ENCODE measurements at places on chromosomes 11 and 22.
A peak's percentile ranks its signal among the peaks of the same experiment; 100 is the strongest.

DNA sequence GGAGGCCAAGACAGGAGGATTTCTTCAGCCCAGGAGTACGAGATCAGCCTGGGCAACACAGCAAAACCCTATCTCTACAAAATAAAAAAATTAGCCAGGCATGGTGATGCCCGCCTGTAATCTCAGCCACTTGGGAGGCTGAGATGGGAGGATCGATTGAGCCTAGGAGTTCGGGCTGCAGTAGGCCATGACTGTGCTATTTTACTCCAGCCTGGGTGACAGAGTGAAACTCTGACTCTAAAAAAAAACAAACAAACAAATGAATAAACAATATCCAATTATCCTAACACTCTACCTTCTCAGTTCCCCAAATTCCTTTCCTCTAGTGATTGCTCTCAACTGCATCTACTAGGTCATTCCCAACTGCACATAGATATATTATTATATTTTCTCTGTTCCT, 5.4 kb downstream of the NUP160 start:
- DNase-seq, result no peak

- no peak for DNase-seq
Measured at GRCh38 chr11:10856689-10857458, 979 bp downstream of the ZBED5 start.

DNA sequence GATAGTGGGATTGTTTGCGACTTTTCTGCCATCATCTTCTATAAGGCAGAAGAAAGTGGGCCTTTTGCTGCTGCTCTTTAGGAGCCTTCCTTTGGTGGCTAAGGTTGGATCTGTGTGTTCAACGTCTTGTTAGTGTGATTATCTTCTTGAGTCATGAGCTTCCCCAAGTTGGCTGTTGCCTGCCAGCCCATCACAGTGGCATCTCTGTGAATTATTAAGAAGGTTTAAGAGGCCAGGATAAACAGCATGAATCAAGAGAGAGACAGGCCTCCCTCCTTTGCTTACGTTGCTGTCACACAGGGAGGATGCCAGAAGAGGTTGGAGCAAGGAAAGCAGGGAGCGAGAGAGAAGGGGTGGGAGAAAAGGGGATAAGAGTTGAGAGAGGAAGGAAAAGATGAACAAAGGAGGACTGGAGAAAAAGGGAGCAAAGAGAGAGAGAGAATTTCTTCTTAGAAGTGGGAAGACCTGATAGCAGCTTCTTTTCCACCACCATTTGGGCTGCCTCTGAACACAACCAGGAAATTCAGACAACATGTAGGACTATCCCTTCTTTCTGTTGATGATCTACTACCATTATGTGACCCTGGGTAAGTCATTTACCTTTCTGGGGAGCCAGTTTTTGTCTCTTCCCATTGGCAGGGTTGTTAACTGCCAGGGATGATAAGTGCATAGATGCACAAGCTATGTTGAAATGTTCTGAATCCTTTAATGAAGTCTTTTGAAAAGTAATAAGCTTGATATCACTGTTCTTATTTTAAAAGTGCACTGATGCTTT, 126.5 kb downstream of the NAV2 start:
- DNase-seq, result peak; percentile 90

DNA sequence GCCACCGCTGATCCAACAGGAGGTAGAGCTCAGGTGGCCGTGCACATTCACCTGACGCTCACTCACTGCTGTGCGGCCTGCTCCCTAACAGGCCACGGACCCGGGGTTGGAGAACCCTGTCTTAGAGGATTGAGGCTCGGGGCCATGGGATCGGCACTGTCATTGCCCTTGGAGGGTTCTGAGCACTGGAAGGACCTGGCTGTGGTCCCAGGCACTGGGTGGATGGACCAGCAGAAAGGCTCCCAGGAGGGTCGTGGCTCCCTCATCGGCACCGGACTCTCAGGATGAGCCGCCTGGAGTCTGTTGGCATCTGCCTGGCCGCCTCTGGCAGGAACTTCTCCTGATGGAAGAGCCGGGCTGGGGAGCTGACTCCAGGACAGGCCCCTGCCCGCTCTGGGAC, 6.5 kb downstream of the KCNQ1 start:
- DNase-seq, result no peak

- DNase-seq, result no peak
Measured at GRCh38 chr22:40443732-40444131, 73.3 kb downstream of the SGSM3 start.

GRCh38 chr11:26410706-26411366, 78.9 kb downstream of the ANO3 start:
- DNase-seq, result no peak

- no peak for DNase-seq
Measured at GRCh38 chr22:38873469-38874411, 1.7 kb upstream of the CBX6 start.

DNA sequence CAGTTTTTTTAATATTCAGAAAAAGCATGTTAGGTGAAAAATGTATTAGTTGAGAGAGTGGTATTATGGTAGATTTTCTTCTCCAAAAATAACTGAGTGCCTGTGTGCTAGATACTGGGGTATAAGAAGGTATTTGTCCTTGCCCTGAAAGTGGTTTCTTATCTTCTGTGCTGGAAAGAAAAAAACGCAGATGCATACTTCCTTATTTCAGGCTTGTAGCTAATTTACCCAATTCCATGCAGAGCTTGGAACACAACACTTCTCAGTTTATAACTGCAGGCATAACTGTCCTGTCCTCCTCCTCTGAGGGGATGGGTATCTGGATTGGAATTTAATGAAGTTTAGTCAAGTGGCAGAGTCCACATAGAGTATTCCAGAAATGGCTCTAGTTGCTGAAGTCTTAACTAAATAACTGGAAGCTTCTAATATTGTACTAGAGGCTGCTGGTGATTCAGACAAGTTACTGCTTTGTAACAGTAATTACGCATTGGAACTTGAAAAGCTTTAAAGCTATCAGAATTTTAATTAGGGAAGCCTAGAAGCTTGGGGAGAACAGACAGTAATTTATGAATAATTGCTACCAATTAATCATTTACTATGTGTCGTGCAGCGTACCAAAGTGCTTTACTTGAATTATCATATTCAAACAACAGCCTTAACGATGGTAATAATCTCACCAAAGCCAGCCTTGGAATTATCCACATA, 12.7 kb upstream of the C11orf91 start:
- no peak for DNase-seq

- no peak for DNase-seq
Measured at GRCh38 chr11:60455531-60456042, at the start of gene MS4A1. TSS of gene MS4A1 (plus strand) at chr11:60455847. CDS start at chr11:60462375, 6,528 bp downstream.

DNA sequence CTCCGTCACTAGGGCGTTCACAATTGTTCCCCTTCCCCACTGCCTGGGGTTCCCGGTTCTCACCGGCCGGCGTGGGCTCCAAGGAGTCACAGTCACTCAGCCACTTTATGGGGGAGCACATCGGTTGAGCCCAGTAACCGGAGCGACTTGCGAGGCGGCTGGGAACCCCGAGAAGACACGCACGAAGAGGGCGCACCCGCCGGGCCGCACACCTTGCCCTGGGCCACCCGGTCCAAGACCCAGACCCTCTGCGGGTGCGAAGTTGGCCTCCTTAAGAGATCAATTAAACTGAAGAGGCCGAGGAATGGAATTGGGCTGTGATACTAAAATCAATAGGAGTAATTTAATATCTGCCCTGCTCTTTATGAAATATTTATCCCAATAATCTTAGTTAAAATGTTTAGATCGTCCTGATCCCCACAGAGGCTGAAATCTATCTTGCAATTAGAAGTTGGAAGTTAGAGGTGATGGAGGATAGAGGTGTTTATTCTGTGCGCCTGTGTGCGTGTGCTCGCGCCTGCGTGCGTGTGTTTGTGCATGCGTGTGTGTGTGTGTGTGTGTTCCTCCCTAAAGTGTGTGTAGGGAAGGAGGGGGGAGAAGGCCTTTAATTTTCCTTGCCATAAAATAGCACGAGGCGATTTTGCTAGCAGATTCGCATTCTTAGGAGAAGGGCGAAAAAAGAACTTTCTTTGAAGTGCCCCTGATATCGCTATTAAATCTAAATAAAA, 954 bp upstream of the MN1 start:
- DNase-seq, result no peak

DNA sequence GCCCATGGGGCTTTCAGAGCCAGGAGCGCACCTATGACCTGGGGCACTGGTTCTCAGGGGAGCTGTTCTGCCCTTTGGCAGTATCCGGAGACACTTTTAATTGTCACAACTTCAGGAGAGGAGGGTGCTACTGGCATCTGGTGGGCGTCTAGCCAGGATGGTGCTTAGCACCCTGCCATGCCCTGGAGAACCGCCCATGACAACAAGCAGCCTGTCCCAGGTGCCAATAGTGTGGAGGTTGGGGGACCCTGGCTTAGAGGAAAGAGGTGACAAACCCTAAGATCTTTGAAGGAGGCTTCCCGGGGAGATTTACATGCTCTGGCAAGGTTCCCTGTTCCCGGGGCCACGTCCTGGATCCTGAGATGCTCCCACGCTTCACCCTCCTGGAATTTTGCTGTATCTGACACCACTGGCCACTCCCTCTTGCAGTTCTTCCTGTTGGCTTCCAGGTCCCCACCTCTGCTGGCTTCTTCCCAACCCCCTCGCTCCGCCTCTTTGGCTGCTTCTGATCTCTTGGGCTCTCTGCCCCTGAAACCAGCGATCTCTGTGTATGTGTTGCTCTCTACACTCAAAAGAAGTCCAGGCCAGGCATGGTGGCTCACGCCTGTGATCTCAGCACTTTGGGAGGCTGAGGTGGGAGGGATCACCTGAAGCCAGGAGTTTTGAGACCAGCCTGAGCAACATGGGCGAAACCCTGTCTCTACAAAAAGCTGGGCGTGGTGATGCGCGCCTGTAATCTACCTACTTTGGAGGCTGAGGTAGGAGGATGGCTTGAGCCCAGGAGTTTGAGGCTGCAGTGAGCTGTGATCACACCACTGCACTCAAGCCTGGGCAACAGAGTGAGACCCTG, 31.1 kb downstream of the FADS3 start:
- no peak for DNase-seq

Measured in kidney glomerular epithelial cell (primary cell).